ENCODE measurements at places on chromosomes 4 and X.
A peak's percentile ranks its signal among the peaks of the same experiment; 100 is the strongest.

- no peaks in the 10 kb centered on the region for H3K27me3 ChIP-seq
Observed at GRCh38 chrX:155857561-155857960, 23.6 kb upstream of the VAMP7 start.

DNA sequence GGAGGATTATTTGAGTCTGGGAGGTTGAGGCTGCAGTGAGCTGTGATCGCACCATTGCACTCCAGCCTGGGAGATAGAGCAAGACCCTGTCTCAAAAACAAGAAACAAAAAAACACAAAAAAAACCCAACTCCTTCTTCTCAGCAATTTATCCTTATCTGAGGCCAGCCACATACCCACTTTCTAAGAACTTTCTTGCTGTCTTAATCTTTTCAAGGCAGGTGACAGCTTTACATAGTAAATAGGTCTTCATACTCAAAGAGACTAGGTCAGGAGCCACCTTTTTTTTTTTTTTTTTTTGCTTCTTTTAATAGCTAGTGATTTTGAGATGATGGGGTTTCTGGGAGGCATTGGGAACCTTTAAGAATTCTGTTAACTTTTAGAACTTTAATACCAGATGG lies 26.1 kb upstream of the ZCCHC13 start:
- peaks cover 19% of the 10 kb centered on the region for H3K36me3 ChIP-seq
- H3K4me1 ChIP-seq = no peaks in the 10 kb centered on the region
- H3K4me3 ChIP-seq = no peak overlapping the region
- no peak for DNase-seq
- no peak overlapping the region for H3K27ac ChIP-seq

GRCh38 chr4:177517862-177518261 lies 75.6 kb upstream of the AGA start:
- H3K27ac ChIP-seq = no peak overlapping the region
- DNase-seq = no peak
- no peaks in the 10 kb centered on the region for H3K4me1 ChIP-seq
- H3K36me3 ChIP-seq = no peaks in the 10 kb centered on the region

- peaks cover 5% of the 10 kb centered on the region for H3K36me3 ChIP-seq
- peak overlapping the region; percentile 90 for H3K27ac ChIP-seq
- H3K27me3 ChIP-seq = no peaks in the 10 kb centered on the region
- peaks cover 17% of the 10 kb centered on the region for H3K4me1 ChIP-seq
Observed at GRCh38 chr4:84965553-84966381, 723 bp downstream of the WDFY3 start.

GRCh38 chrX:9785944-9786797 lies at the start of gene SHROOM2:
Gene SHROOM2, plus strand, starts transcription at chrX:9786429. Its CDS starts 117 bp downstream, at chrX:9786546.
- peak within 1 kb of the TSS; percentile 86 for H3K27ac ChIP-seq
- H3K4me3 ChIP-seq = peak within 1 kb of the TSS; percentile 95
- peaks cover 3% of the 10 kb centered on the region for H3K27me3 ChIP-seq

DNA sequence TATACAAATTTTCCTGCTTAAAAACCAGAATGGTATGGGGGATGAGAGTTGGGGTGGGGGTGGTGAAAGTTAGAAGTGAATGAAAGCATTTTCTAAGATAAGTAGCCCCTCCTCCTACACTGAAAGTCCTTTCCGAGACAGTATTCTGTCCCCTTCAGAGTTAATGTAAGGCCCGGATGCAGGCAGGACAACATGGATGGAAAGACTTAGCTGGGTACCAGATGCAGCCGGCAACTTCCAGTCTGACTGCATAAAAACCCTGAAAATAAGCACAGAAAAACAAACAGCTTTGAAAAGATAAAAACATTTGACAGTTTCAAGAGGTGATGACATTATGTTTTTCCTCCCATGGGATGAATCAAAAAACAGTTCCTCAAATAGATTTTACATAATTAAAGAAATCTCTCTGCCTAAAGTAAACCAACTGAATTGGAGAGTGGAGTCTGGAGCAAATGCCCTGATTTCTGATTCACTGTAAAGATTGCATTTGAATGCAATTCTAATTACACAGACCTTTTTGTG lies 196.3 kb downstream of the GPAT3 start:
- peaks cover 3% of the 10 kb centered on the region for H3K27me3 ChIP-seq
- H3K4me3 ChIP-seq = no peak overlapping the region
- no peaks in the 10 kb centered on the region for H3K36me3 ChIP-seq
- DNase-seq = no peak

DNA sequence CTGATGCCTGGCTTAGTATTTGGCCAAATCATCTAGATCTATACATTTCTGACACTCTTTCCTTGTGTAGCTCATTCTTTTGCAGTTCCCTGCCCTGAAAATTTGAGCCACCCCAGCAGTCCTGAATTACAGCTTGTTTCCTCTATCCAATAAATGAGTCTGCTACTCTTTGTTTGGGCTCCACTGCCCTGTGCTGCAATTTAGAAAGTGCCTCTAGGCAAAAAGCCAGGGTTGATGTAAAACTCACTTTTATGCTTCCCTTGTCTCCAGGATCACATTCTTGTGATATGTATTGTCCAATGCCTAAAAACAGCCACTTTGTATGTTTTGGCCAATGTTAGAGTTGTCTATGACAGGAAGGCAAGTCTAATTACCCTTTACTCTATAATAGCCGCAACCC lies 101.7 kb upstream of the MAP3K15 start:
- H3K36me3 ChIP-seq = no peaks in the 10 kb centered on the region
- H3K27ac ChIP-seq = no peak overlapping the region
- no peaks in the 10 kb centered on the region for H3K27me3 ChIP-seq
- no peak overlapping the region for H3K4me3 ChIP-seq
- no peaks in the 10 kb centered on the region for H3K4me1 ChIP-seq
- no peak for DNase-seq

DNA sequence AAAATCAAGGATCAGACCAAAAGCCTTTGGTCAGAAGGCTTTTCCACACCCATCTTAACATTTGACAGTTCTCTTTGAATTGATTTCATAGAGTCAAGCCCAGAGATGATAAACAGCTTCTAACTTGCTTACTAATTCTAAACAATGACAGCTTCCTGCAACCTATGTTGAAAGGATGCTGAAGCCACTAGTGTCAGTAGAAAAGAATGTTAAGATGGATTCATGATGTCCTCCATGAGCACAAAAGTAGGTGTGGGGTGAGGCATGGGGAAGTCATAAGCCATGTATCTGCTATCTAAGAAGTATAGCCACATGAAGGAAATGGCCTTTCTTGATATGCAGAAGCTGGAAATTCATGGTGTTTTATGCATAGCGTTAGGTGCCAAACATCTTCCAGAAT lies 269.3 kb downstream of the DHX15 start:
- peaks cover 4% of the 10 kb centered on the region for H3K4me1 ChIP-seq
- DNase-seq = no peak
- peak overlapping the region; percentile 93 for H3K27ac ChIP-seq
- H3K27me3 ChIP-seq = peaks cover 4% of the 10 kb centered on the region
- H3K4me3 ChIP-seq = peak overlapping the region; percentile 21

DNA sequence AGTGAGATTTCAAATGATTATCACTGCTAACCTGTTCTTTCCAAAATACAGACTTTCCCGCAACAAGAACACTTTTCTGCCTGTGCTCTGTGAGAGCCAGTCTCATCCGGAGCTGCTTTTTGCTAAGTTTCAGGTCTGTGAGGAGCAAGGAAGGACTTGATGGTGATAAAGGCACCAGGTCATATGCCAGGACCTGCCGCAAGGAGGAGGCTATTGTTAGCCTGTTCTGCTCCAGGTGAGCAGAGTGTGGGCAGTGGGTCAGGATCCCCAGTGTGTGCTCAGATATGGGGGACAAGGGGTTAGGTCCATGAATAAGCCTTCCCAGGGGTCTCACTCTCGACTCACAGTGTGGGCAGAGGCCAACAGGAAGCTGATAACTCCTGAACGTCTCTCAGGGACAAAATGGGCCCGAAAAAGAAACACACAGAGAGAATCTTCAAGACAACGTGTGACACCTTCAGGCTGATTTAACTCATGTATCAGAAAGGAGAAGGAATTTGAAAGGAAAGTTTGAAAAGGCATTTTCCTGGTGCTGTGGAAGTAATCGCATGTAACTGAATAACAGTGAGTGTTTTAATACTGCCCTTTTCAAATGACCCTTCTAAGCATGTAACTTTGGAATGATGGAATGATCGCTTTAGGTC lies 57.7 kb upstream of the PDLIM3 start:
- H3K4me3 ChIP-seq = no peak overlapping the region
- no peak overlapping the region for H3K27ac ChIP-seq
- H3K36me3 ChIP-seq = no peaks in the 10 kb centered on the region
- H3K27me3 ChIP-seq = peaks cover 18% of the 10 kb centered on the region
- H3K4me1 ChIP-seq = peaks cover 19% of the 10 kb centered on the region

- H3K4me3 ChIP-seq = peak within 1 kb of the TSS; percentile 69
- H3K27ac ChIP-seq = peak within 1 kb of the TSS; percentile 17
- H3K36me3 ChIP-seq = no peaks in the 10 kb centered on the region
- DNase-seq = no peak
- no peaks in the 10 kb centered on the region for H3K27me3 ChIP-seq
Observed at GRCh38 chrX:70422851-70423341, at the start of gene GDPD2. Gene GDPD2, plus strand, starts transcription at chrX:70423314. Its CDS starts 1,671 bp downstream, at chrX:70424985.

DNA sequence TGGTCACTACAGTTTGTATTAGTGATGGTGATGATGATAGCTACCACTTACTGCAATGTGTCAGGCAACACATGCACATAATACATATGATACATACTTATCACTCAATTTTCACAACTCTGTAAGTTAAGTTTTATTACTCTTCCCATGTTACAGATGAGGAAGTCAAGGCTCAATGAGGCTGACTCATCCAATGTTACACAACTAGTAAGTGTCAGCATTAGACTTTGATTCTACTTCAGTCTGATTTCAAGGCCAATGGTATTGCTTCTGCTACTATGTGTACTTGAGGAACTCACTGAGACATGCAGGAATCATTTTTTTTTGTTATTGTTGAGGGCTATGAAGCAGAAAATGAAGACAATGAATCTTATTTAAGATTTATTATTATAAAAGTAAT lies 96.4 kb upstream of the TRPC5OS start:
- no peaks in the 10 kb centered on the region for H3K4me1 ChIP-seq
- no peaks in the 10 kb centered on the region for H3K36me3 ChIP-seq
- H3K27me3 ChIP-seq = no peaks in the 10 kb centered on the region
- H3K4me3 ChIP-seq = no peak overlapping the region
- DNase-seq = no peak
- no peak overlapping the region for H3K27ac ChIP-seq

- H3K27ac ChIP-seq = no peak overlapping the region
- no peak overlapping the region for H3K4me3 ChIP-seq
- H3K4me1 ChIP-seq = peaks cover 19% of the 10 kb centered on the region
Observed at GRCh38 chr4:169051761-169052593, 41.9 kb upstream of the CBR4 start.

GRCh38 chrX:52422884-52423283 lies 54.1 kb downstream of the XAGE2 start:
- H3K27ac ChIP-seq = no peak overlapping the region
- H3K4me1 ChIP-seq = no peaks in the 10 kb centered on the region
- no peak overlapping the region for H3K4me3 ChIP-seq
- no peaks in the 10 kb centered on the region for H3K27me3 ChIP-seq
- H3K36me3 ChIP-seq = no peaks in the 10 kb centered on the region
- DNase-seq = no peak

DNA sequence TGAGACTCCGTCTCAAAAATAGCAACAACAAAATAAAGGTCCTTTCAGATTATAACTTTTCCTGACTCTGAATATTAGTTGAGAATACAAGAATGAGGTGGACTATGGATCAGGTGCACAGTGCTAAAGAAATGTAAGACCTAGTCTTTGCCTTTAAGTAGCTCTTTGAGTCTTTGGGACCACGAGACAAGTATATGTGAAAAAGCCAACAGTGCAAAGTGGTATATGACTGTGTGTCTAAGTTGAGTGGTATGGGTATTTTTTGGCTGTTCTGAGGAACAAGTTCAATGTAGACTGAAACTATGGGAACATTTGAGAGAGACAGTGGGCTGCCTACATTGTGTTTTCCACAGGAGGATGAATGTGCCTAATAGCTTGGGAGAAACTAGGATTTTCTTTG lies 2.8 kb downstream of the GAB1 start:
- peak overlapping the region; percentile 13 for H3K27ac ChIP-seq
- no peaks in the 10 kb centered on the region for H3K36me3 ChIP-seq
- no peaks in the 10 kb centered on the region for H3K27me3 ChIP-seq

- H3K27me3 ChIP-seq = no peaks in the 10 kb centered on the region
- DNase-seq = no peak
- H3K36me3 ChIP-seq = no peaks in the 10 kb centered on the region
Observed at GRCh38 chr4:121717680-121718237, 21.0 kb upstream of the ANXA5 start.

GRCh38 chr4:79198951-79199587 lies 126.8 kb downstream of the NAA11 start:
- DNase-seq = no peak
- H3K4me1 ChIP-seq = peaks cover 6% of the 10 kb centered on the region
- no peak overlapping the region for H3K4me3 ChIP-seq
- no peak overlapping the region for H3K27ac ChIP-seq

DNA sequence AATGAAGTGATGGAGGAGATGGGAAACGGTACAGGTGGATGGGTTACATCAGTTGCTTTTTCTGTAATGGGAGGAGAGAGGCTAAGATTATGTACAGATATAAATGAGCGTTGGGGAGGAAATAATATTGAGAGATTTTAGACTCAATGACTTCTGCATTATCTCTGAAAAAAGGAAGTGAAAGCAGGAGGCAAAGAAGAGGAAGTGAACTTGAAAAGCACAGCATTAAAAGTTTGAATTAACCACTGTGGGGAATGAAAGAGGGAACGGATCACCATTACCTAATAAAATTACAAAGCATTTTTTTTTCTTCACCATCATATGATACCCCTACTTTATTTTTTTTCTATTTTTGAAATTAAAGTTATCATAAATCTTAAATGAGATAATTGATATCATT lies 1025.5 kb downstream of the RPA4 start:
- no peak for DNase-seq
- no peak overlapping the region for H3K4me3 ChIP-seq
- H3K4me1 ChIP-seq = no peaks in the 10 kb centered on the region
- no peaks in the 10 kb centered on the region for H3K27me3 ChIP-seq
- no peak overlapping the region for H3K27ac ChIP-seq
- H3K36me3 ChIP-seq = no peaks in the 10 kb centered on the region

- no peaks in the 10 kb centered on the region for H3K36me3 ChIP-seq
- H3K4me1 ChIP-seq = no peaks in the 10 kb centered on the region
- H3K4me3 ChIP-seq = no peak overlapping the region
- no peaks in the 10 kb centered on the region for H3K27me3 ChIP-seq
Observed at GRCh38 chrX:23008431-23009099, 8.8 kb downstream of the DDX53 start.

- DNase-seq = no peak
- no peaks in the 10 kb centered on the region for H3K4me1 ChIP-seq
- peaks cover 12% of the 10 kb centered on the region for H3K27me3 ChIP-seq
- H3K4me3 ChIP-seq = no peak overlapping the region
Observed at GRCh38 chr4:163558539-163559044, 64.1 kb downstream of the TMA16 start.
